ENCODE measurements at places on chromosomes 6 and 20.

GRCh38 chr6:156545931-156546330 is 231.2 kb upstream of the ARID1B start:
- no peak for DNase-seq

DNA sequence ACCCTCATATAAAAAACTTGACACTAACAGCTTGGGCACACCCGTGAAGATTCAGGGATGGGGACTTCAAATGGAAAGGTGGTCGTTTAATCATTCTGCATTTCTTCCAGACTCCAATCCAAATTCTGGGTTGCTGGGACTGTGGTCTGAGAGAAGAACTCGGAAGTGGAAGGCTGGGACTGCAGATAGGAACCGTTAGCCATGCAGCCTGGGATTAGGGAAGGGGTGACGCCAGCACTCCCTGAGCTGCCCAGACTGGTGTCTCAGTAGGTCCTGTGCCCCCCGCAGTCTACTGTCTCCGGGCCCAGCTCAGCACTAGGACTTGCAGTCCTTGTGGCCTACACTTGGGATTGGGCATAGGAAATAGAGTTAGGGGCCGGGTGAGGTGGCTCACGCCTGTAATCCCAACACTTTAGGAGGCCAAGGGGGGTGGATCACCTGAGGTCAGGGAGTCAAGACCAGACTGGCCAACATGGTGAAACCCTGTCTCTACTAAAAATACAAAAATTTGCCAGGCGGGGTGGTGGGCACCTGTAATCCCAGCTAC is 511 bp upstream of the CLIC1 start:
- no peak for DNase-seq

DNA sequence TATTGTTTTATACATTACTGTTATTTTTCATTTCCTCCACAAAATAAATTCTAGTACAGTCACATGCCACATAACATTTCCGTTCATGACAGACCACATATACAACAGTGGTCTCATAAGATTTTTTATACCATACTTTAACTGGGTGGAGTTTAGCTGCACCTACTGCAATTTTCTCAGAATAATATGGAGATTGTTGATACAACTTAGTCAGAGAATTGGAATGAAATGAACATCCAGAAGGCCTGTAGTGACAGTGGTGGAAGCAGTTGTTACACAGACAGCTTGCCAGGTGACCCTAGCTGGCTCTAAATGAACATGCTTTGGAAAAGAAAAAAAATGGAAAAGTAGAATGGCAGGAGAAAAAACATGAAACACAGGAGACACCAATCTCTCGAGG is 183.2 kb upstream of the TCF21 start:
- DNase-seq, result no peak

DNA sequence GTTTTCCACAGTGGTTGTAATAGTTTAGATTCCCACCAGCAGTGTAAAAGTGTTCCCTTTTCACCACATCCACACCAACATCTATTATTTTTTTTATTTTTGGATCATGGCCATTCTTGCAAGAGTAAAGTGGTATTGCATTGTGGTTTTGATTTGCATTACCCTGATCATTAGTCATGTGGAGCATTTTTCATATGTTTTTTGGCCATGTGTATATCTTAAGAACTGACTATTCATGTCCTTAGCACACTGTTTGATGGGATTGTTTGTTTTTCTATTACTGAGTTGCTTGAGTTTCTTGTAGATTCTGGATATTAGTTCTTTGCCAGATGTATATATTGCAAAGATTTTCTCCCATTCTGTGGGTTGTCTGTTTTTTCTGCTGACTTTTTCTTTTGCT is 820.1 kb downstream of the TENT5A start:
- DNase-seq, result no peak

GRCh38 chr6:169256518-169256917 is 2.9 kb upstream of the THBS2 start:
- no peak for DNase-seq

GRCh38 chr6:116035616-116036015 is 25.1 kb downstream of the FRK start:
- no peak for DNase-seq

DNA sequence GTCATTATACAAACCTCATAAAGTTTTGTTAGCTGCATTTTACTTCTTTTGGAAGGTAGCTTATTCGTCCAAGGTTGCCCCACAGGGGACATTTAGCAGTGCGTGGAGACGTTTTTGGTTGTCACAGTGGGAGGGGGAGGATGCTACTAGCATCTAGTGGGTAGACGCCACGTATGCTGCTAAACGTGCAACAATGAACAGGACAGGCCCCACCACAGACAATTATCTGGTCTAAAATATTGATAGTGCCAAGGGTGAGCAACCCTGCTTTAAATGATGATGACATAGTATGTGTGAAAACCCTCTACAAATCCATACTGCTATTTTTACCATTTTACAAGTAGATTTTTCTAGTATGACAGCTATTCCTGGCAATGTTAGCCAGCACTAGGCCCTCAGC is 13.9 kb upstream of the GCNT2 start:
- DNase-seq, result no peak

GRCh38 chr20:24643731-24644626 is 174.6 kb downstream of the SYNDIG1 start:
- DNase-seq, result no peak

- no peak for DNase-seq
These were observed 80.3 kb downstream of the BACH2 start for GRCh38 chr6:90216072-90216977.

DNA sequence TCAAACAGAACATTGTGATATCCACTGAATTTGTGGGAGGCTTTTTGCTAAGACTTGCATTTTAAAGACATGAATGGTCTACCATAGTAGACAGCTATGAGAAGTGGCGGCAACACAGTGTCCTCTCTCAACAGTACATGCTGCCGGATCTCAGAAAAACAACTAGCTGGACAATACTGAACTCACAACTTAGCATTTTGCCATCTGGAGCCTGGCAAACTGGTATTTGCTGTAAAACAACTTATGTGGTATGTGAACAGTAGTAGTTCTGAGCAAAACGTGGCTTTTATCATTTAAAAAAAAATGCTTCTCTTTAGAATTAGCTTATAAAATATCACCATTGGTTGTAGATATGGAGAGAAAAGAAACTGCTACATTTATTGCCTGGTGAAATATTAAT is 3.3 kb upstream of the PXDC1 start:
- DNase-seq, result no peak

DNA sequence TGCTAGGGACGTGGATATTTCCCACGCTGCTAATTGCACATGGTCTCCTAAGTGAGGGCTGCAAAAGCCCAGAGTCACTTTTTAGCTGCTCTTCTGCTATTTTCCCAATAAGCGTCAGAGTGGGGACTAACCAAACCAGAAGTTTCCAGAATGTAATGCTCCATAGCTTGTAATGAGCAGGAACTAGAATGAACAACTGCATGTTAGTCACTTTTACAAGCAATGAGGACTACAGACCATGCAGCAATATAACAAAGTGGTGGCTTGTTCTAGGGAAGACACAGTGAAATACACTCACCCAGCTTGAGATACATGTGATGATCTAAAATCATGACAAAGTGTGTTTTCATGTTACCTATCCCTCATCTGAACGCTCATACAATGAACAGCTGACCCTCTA is 314.1 kb upstream of the SGK1 start:
- no peak for DNase-seq

DNA sequence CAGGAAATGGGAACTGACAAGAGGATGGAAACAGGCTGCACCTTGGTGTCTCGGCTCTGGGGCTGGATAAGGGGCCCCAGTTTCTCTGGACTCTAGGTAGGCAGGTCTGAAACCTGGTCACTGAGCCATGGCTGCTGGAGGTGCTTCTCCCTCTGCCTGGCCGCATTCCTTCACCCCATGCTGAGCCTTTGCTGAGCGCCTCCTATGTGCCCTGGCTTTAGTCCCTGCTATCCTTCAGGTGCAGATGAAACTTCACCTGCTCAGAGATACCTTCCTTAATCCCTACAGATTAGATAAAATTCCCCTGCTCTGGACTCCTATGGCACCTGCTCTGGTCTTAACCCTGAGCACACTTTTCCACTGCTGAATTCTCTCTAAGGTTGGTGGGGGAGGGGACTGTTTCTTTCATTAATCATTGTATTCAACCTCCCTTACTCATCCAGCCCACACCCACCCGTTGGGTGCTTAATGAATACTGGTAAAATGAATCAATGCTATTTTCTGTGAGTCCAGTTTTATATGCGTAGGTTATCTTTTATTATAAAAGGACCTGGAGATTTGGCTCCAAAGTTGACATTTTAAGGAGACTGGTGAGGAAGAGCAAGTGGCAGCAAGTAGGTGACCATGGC is 19.3 kb downstream of the MYLK4 start:
- no peak for DNase-seq

GRCh38 chr6:149608381-149608982 is 40.0 kb downstream of the KATNA1 start:
- DNase-seq, result no peak

DNA sequence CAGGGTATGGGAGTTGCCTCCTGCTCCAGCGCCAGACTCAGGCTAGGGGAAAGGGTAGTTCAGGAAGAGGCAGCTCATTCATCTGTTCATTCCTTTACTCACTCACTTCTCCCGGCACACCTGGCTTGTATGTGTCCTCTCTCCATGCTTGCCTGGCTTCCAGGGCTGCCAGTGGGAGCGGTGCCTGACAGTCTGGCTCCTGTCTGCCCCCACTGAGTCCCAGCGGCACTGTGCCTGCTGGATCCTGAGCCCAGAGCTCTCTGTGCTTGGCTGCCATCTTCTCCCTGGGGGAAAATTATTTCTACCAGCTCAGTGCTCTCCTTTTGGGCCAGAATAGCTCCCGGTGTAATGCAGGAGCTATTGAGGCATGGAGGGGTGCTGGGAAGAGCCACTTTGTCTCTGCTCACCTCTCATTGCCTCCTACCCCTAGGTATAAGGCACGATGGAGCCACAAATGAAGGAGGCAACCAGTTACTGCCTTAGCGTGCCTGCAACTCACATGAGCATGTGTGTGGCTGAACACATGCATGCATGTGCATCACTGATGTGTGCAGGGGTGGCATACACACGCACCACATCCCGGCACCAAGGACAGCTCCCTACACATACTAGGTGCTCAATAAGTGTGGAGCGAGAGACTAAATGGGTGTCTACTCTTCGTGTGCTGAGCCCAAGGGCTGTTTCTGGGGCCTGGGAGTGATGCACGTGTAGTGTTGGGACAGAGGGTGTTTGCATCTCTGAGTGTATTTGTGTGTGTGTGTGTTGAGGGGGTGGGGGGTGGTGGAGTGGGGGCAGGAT is 46.6 kb downstream of the CDH22 start:
- DNase-seq, result no peak

DNA sequence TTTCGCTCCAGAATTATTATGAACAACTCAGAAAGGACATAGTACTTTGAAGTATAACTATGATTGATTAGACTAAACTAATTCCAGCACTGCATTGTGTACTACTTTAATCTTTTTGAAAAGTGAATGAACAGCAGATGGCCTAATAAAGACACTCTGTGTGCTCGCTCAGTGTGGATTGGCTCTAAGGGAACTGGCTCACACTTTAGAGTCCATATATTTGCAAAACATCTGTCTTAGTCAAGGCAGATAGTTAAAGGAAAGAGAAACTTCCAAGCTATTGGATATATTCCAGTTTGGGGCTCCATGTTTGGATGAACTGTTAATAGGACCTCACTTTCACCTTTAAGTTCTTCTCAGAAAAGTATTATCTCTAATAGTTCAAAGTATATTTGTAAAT is 218.9 kb downstream of the EYA4 start:
- no peak for DNase-seq

DNA sequence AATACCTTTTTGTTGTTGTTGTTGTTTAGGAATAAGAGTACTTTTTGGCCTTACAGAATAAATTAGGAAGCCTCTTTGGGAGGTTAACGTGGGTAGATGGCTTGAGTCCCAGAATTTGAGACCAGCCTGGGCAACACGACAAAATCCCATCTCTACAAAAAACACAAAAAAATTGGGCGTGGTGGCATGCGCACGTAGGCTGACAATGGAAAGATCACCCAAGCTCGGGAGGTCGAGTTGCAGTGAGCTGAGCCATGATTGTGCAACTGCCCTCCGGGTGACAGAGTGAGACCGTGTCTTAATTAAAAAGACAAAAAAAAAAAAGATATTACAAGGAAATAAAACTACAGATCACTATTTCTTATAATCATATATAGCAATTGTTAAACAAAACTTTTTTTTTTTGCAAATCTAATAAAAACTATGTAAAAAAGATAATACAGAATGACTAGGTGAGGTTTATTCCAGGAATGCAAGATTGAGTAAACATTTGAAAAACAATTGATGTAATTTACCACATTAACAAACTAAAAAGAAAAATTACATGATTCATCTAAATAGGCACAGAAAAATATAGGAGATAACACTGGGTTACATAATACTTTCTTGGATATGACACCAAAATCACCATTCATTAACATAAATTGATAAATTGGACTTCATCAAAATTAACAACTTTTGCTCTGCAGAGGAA is 43.6 kb upstream of the ASCC3 start:
- DNase-seq, result no peak

DNA sequence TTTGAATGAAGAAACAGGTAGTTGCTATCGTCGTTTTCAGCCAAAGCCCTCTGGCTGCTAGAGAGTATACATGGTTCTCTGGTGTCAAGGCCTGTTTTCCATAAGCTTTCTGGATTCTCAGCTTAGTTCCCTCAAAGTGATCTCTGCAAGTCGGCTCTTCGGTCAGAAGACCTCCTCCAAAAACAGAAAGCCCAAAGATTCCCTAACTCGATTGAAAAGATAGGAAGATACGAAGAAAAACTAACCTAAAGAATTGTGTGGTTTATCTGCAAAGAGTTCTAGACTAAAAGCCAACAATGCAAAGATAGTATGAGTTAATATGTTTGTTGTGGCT is 545 bp upstream of the ASCC3 start:
- no peak for DNase-seq

GRCh38 chr6:39114388-39114703 is 640 bp downstream of the SAYSD1 start:
- no peak for DNase-seq

DNA sequence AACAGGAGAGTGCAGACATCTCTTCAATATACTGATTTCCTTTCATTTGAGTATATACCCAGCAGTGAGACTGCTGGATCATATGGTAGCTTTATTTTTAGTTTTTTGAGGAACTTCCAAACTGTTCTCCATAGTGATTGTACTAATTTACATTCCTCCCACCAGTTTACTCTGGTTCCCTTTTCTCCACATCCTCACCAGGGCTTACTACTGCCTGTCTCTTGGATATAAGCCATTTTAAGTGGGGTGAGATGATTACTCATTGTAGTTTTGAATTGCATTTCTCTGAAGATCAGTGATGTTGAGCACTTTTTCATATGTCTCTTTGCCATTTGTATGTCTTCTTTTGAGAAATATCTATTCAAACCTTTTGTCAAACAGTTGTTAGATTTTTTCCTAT is 64.9 kb upstream of the HMGCLL1 start:
- DNase-seq, result no peak

GRCh38 chr6:30895343-30895742 is 11.0 kb downstream of the DDR1 start:
- no peak for DNase-seq

All from head of caudate nucleus (tissue), 42 donors.